NCI-H460 (cell line): ENCODE measurements at places on chromosomes 6 and 20. TPM values are rescaled to one million over a fixed set of nuclear protein-coding genes. Genes with fewer than 3 reads are reported as not detected.

Gene RFX6
- not detected in 2 replicates for total RNA-seq

- DNase-seq: no peak
Measured at GRCh38 chr20:19901226-19901625, 115.9 kb upstream of the NAA20 start.

Gene GSTA3
- not detected in 2 replicates for total RNA-seq

- DNase-seq: no peak
Measured at GRCh38 chr6:27422651-27423332, 34.2 kb downstream of the ZNF391 start.

DNA sequence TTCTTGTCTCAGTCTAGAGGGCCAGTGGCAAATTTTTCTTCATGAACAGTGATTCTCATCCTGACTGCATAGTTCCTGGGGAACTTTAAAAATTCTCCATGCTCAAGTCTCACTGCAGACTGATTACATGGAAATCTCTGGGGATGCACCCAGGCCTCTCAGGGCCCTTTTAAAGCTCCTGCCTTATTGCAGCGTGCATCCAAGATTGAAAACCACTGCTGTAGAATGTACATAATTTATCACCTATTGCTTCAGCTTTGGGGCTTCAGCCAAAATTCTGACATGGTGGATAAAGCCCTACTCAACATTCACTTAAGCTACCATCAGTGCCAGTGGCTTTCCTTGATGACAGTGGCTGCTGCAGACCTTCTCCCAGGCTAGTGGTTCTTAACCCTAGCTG is 143.8 kb downstream of the BTBD3 start:
- no peak for DNase-seq

GRCh38 chr20:434661-435419 is 26.7 kb downstream of the RBCK1 start:
- DNase-seq: no peak

- DNase-seq: no peak
Measured at GRCh38 chr6:13101409-13101808, 226.9 kb downstream of the TBC1D7 start.

GRCh38 chr6:52760105-52760765 is 3.0 kb downstream of the GSTA2 start:
- DNase-seq: no peak

DNA sequence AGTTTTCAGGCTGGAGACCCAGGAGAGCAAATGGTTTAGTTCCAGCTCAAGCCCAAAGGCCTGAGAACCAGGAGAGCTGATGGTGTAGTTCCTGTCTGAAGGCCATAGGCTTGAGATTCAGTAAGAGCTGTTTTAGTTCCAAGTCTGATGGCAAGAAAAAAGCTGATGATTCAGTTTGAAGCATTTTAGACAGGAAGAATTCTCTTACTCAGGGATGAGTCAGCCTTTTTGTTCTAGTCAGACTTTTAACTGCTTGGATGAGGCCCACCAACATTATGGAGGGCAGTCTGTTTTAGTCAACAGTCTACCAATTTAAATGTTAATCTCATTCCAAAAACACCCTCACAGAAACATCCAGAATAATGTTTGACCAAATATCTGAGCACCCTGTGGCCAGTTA is 2.5 kb downstream of the ZSCAN26 start:
- peak; percentile 54 for DNase-seq

GRCh38 chr20:1119128-1119505 is 715 bp downstream of the PSMF1 start:
- DNase-seq: no peak

Gene ARMH2
- total RNA-seq: not detected in 2 replicates

GRCh38 chr6:158042245-158042798 is 60.7 kb downstream of the SYNJ2 start:
- DNase-seq: no peak

GRCh38 chr20:37869334-37869861 is 33.5 kb upstream of the VSTM2L start:
- DNase-seq: no peak

Gene BPIFB4
- total RNA-seq: not detected in 2 replicates

DNA sequence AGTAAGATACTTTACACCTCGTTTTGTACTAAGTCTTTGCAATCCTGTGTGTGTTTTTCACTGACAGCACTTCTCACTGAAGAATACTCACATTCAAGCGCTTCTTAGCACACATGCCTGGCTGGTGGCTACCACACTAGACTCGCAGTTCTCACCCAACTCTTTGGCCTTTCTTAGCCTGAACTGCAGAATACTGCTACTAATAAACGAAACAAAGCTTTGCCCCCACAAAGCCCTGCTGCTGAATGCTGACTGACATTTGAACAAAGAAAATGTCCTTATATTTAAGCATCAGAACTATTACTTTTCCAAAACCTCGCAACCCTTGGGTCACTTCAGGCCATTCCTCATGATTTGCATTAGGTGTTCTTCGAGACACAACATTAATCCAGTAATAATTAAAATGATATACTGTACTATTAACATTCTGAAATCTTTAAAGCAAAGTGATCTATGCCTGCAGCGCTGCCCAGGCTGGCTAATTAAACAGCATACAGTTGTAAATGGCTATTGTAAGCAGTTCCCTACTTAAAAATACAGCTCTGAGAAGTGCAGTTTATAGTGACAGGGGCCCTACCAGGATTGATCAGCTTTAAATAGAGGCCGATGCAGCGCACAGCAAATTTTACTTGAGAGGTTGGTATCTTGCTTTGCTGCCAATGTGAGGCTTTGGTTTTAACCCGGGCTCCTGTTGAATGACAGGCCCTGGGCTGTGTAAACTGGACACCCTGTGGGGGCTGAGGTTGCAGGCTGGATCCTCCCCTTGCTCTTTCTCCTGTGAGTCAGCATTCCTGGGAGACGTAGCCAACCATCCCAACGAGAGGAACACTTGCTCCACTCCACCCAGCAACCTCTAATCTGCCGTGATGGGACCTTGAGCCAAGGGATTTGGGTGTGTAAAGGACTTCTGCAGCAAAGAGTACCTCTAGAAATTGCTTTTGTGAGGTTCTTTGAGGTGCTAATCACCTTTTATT is 899.0 kb downstream of the TFAP2A start:
- peak; percentile 86 for DNase-seq

GRCh38 chr6:21166754-21167153 is 426.8 kb upstream of the SOX4 start:
- no peak for DNase-seq

- no peak for DNase-seq
Measured at GRCh38 chr6:69097948-69098347, 462.9 kb downstream of the ADGRB3 start.

Gene SMIM28
- total RNA-seq: not detected in 2 replicates

Gene GFRA4
- total RNA-seq: not detected in 2 replicates

Gene PPP1R16B
- 0.02 TPM in 1 of 2 replicates, not detected in the other for total RNA-seq

Gene CGA
- total RNA-seq: 0.67 TPM in 1 of 2 replicates, not detected in the other

DNA sequence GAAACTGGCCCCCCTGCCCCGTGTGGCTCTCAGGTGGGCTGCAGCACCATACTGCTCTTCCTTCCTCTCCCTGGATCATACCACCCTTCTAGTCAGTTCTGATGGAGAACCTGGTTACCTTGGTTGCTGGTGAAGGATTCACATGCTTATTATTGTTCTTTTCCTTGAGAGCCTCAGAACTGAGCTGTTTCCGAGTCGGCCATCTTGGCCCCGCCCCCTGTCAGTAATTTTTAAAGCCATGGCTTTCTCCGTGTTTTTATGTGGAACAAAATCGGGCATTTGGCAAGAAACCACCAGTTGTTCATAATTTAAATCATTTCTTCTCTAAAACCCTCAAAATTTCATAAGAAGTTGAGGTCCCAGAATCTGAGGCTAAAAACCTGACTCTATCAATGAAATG is 493.8 kb downstream of the NKAIN2 start:
- DNase-seq: no peak

- DNase-seq: no peak
Measured at GRCh38 chr6:51099201-51099600, 280.5 kb downstream of the TFAP2B start.

Gene ADTRP
- 0.25 TPM in 1 of 2 replicates, not detected in the other for total RNA-seq

Gene SLC17A2
- total RNA-seq: not detected in 2 replicates

Gene DLK2
- total RNA-seq: not detected in 2 replicates

DNA sequence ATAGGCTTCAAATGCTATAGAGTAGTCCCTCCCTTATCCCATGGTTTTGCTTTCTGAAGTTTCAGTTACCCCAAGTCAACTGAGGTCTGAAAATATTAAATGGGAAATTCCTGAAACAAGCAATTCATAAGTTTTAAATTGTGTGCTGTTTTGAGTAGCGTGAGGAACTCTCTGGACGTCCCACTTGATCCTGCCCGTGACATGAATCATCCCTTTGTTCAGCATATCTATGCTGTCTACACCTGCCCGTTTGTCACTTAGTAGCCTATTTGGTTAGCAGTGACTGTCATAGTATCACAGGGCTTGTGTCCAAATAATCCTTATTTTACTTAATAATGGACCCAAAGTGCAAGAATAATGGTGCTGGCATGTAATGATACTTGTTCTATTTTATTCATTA is 5.0 kb downstream of the PCMT1 start:
- no peak for DNase-seq

GRCh38 chr6:134640229-134640628 is 309.7 kb downstream of the ALDH8A1 start:
- DNase-seq: no peak

- no peak for DNase-seq
Measured at GRCh38 chr6:110784610-110784979, 30.7 kb downstream of the CDK19 start.

DNA sequence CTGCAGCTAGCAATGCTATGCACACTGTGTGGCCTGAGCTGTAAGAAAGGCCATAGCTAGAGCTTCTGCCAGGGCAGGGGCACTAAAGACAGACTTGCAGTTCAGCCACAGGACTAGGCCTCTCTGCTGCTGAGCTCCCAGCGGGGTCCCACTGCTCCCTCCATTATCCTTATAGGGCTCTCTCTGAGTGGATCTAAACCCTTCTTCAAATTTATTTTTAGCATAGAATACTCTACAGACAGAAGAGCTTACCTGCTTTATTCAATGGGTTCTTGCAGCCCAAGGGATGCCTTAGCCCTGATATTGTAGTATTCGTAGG is 100.9 kb upstream of the MLN start:
- DNase-seq: no peak

DNA sequence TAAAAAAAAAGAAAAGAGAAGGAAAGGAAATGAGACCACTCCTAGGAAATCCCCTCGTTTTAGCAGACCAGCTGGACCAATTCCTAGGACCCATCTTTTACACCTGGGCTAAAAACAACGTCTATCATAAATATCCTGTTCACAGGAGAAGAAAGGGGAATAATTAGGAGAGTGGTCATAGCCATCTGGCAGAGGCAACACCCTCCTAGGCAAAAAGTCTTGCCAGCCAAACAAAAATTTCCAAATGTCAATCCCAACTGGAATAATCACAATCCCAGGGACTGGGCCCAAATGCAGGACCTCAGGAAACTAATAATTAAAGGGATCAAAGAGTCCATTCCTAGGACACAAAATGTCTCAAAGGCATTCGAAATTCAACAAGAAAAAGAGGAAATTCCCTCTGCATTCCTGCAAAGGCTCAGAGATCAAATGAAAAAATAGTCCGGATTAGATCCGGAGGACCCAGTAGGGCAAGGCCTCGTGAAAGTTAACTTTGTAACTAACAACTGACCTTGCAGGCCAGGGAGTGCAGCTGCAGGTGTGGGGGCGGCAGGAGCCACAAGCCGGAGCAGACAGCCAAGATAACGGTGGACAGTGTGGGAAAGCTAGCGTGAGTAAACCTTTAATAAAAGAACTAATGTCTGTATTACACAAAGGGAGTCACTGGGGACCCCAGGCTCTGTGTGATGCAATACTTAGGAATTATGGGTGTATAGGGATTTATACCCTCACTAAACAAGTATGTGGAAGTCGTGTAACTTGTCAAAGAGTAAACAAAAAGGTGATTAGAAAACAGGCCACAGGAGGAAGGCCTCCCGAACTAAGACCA is 11.7 kb downstream of the LCA5 start:
- no peak for DNase-seq

Gene ZNF341
- 2.2 and 2.4 TPM in 2 replicates for total RNA-seq

Gene FAM209B
- not detected in 2 replicates for total RNA-seq

Gene CGAS
- total RNA-seq: 12.4 and 12.6 TPM in 2 replicates

DNA sequence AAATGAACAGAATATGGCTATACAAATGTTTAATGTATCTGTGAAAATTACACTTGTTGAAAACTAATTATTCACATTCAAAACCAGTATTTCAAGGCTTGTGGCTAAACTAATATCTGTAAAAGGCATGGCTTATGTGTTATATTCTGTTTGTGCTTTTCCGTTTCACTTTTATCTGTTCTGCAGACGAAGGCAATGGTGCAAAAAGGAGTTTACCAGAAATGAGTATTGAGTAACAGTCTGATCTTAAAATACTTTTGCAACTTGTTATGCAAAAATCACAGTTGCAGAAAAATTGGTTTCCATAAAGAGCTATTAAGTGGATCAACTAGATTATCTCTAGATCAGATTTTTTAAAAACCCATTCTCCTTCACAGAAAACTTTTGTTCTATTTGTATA is 9.4 kb upstream of the STX11 start:
- no peak for DNase-seq

Gene KIF25
- not detected in 2 replicates for total RNA-seq

Gene SLC2A10
- total RNA-seq: 0.23 and 0.30 TPM in 2 replicates

GRCh38 chr6:2767657-2768524 is 2.7 kb downstream of the WRNIP1 start:
- no peak for DNase-seq

GRCh38 chr20:25059866-25060465 is 2.0 kb upstream of the ACSS1 start:
- no peak for DNase-seq

Gene SIGLEC1
- total RNA-seq: not detected in 2 replicates

Gene KDM1B
- 6.9 and 7.3 TPM in 2 replicates for total RNA-seq

DNA sequence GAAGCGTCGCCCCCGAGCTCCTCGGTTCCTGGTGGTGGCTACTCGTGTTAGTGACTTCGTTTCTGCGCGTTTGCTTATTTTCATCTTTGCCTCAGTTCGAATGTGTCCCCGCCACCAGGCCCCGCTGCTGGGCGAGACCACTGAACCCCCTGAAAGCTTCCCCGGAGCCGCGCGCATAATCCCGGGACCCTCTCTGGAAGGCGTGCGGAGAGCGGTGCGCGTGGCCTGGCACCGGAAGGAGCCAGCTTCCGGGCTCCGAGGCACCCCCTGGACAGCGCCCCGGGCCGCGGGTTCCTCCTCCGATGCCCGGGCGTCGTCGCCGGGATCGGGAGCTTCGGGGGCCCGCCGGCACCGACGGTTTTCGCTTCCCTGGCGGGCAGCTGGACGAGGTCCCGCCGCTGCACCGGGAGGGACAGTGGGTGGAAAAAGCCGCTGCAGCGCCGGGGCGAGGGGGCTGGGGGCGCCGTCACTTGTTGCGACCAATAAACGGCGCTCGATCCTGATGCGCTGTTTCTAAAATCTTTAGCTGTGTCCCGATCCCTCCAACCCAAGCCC is 643 bp upstream of the SLC35D3 start:
- DNase-seq: no peak

Gene KCNG1
- 77.5 and 84.3 TPM in 2 replicates for total RNA-seq
